ENCODE measurements at places on chromosomes 11 and 22.

- no peak for DNase-seq
These were observed 4.9 kb downstream of the RRP8 start for GRCh38 chr11:6598555-6598954.

DNA sequence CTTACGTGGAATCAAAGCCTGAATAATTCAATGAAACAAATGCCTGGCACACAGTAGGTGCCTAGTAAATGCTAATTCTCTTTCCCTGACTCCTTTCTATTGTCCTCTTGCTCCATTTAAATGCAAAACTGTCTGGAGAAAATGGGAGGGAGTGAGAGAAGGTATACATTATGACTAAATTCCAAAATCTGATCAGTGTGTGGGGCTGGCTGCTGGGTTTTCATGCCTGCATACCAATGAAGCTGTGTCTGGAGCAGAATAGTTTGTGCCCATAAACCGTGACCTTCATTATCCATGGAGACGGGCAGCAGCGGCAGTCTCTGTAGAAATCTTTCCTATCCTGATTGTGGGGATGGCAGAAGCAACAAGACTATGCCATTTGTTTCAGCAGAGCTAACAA, 223.4 kb upstream of the ZBED5 start:
- peak; percentile 42 for DNase-seq

- DNase-seq = no peak
These were observed 83.3 kb downstream of the MYEOV start for GRCh38 chr11:69377029-69377952.

DNA sequence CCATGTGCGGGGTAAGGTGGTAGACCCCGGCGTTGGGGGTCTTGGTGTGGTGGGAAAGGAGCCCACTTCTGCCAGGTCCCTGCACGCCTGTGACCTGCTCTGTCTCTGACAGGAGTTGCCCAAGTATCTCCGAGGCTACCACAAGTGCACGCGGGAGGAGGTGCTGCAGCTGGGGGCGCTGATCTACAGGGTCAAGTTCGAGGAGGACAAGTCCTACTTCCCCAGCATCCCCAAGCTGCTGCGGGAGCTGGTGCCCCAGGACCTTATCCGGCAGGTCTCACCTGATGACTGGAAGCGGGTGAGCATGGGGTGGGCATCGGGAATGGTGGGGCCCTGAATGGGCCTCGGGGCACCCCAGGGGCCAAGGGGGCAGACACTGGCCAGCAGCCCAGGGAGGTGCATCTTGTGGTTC, 83.0 kb downstream of the MYO7A start:
- no peak for DNase-seq

GRCh38 chr11:120044011-120044675, 93.8 kb downstream of the TRIM29 start:
- DNase-seq = no peak

DNA sequence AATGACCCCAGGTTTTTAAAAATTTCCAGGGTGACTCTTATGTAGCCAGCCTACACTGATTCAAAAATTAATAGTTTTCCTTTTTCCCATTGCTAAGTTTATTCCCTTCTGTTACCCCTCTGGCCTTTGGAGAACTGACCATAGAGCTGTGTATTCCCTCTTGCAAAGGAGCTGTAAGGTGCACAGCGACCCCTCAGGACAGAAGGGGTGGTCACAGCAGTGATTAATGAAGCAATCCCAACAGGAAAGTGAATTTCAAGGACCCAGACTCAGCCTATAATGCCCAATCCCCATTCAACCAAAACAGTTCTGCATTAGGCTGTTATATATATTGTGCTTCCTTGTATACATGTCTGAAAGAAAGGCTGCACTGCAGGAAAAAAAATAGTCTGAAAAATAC, 147.1 kb downstream of the WT1 start:
- no peak for DNase-seq

Data from renal pelvis (tissue), 12 donors.